ENCODE measurements at places on chromosomes 16 and 17.

- DNase-seq, result no peak
Measured at GRCh38 chr17:3636908-3637373, 381 bp downstream of the CTNS start.

- no peak for DNase-seq
Measured at GRCh38 chr17:41806685-41807445, 4.9 kb downstream of the P3H4 start.

DNA sequence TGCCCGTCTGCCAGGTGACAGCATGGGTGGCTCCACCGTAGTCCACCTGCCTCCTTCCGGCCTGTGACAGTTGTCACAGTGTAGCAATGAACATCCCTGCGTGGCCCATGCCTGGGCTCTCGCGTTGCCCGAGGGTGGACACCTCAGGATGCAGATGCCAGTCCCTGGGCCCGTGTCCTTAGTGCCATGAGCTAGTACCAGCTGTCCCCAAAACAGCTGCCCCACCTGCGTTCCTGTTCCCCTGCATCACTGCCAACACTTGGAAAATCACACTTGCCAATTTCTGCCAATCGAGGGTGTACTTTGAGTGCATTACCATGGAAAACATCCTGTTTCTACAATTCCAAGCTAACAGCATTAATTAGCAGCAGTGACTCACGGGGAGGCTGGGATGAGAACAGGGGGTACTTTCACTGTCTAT, 9.0 kb upstream of the C16orf95 start:
- DNase-seq, result no peak

DNA sequence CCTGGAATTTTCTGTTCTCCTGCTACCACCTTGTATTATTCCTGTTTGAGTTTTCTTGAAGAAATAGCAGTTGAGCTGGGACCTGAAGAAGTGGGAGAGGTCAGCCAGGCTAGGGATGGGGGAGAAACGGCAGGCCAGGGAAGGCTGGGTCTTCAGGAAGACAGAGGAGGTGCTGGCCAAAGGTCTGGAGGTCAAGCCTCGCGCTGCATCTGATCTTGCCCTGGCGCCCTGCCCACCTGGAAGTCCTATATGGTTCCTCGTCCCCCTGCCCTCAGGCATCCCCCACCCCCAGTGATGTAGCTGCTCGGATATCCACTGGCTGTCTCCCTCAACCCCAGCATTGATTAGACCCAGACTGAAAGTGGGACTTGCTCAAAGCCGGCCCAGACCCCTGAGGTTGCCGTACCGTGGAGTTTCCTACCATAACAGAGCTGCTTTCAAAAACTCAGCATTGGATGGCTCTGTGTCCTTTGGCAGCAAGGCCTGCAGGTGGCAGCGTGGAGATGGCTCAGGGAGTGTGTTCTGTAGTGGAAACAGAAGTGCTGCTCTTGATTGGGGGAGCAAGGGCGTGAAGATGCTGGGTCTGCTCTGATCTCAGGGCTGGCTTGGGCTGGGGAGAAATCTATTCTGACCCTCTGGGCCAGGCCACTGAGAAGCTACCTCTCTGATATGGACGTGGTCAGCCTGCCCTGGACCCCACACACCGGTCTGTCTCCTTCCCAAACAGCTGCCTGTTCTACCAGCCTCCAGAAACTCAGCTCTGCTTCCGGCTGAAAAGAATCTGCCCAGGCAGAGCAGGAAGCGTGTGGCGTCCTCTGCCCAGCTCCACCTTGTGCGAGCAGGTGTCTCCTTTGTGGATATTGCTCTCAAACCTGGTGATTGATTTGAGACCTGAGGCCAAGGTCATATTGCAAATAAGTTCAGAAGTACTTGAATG, 107.0 kb upstream of the CACNG5 start:
- DNase-seq, result peak; percentile 37

GRCh38 chr17:66777689-66778225, 57.2 kb upstream of the CACNG5 start:
- DNase-seq, result peak; percentile 23

All from fibroblast of skin of back (primary cell).